ENCODE measurements at places on chromosomes 11 and 22. TPM values are rescaled to one million over a fixed set of nuclear protein-coding genes. Genes with fewer than 3 reads are reported as not detected.

- DNase-seq: no peak
Observed at GRCh38 chr11:120674542-120674941, 163.0 kb downstream of the GRIK4 start.

DNA sequence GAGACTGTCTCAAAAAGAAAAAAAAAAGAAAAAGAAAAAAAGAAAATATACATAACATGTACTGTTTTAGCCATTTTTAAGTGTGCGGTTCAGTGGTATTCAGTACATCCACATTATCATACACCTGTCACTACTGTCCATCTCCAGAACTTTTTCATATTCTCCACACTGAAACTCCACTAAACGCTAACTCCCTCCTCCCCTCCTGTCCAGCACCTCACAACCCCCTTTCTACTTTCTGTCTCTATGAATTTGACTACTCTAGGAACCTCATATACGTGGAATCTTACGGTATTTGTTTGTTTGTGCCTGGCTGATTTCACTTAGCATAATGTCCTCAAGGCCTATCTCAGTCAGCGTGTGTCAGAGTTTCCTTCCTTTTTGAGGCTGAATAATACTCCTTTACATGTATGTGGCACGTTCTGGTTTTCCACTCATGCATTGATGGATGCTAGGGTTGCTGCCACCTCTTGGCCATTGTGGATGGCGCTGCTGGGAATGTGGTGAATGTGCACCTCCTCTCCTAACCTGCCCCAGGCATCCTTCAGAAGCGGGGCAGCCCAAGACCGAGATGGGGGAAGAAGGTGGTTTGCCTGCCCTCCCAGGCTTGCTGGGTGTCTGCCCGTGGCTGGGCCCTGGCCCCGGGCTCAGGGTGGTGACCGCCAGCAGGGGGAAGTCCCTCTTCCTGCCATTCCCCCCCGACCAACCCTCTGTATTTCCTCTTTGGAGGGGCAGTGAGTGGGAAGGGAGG, 60.5 kb downstream of the BCR start:
- peak; percentile 24 for DNase-seq

- DNase-seq: peak; percentile 21
Observed at GRCh38 chr11:95147364-95147905, 57.8 kb downstream of the ENDOD1 start.

Gene ASRGL1
- total RNA-seq: 30.3 TPM

Gene ABTB2
- total RNA-seq: 24.6 TPM

DNA sequence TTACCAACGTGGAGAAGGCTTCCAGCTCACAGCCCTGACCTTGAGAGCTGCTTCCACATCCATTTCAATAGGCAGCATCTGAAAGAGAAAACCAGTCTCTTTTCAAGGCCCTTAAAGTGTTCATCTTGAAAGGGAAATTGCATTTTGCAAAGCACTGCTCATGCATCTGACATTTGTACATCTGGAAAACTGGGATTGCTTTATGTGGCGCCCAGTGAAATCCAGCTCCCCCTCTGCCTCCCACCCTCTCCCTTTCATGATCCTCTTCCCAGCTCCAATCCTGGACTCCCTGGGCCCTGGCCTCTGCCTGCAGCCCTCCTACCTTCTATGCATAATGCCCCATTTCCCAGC, 17.4 kb downstream of the TP53AIP1 start:
- no peak for DNase-seq

- no peak for DNase-seq
Observed at GRCh38 chr22:17140826-17141766, 18.0 kb downstream of the HDHD5 start.

Gene CAVIN3
- 19.5 TPM for total RNA-seq

Gene SLC29A2
- 40.4 TPM for total RNA-seq

DNA sequence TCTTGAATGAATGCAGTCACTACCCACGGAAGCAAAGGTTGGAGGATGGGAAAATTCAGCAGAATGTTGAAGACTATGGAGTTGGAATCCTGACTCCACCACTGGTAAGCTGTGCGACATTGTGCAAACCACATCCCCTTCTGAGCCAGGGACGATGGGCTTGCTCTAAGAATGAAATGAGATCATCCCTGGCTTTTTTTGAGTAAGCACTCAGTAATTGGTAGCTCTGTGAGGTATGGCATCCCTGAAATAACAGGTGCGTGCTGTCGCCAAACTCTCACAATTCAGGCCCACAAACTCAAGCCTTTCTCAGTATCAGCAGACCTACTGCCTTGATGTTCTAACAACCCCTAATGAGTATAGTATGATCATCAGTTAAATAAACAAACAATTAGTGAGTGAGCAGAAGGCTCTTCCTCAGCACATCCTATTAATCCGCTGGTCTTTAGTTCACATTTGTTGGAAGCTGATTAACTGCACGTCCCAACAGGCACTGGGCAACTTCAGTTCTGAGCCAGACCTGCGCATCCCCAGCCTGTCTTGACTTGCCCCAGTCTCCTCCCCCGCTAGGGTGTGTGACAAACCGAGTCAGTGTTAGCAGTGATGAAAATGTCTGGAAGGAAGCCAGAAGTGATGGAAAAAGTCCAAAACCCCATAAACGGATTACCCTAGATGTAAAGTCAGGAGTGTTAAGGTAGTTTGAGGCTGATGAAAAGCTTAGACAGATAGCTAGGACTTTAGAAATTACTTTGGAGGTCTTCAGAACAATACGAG, 235.5 kb downstream of the GRIK4 start:
- no peak for DNase-seq

DNA sequence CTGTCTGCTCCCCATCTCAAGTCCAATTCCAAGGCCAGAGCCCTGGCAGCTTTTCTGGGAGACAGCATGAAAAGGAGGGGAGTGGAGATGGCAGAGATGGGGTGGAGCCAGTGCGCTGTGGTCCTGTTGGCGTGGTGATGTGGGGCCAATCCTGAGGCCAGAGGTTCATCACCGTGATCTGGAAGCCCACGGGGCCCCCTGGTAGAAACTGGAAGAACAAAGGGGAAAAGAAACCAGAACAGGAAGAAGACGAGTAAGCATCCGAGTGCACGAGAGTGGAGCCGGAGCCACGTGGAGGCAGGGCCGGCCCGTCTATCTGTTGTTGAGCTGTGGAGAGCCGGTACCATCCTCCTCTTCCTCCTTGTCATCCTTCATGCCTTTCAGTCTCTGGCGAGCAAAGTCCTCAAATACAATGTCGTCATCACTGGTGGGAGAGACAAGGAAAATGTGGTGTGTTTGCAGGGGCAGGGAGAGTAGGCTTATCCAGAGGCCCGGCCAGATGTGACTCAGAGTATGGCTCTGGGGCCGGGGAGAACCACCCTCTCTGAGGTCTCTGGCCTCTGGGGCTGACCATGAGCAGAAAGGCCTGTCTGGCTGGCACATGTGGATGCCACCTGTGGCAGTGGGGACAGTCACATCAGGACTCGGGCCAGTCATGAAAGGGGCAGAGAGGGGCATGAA, 25.4 kb downstream of the TPBGL start:
- no peak for DNase-seq

GRCh38 chr11:22006901-22007300, 186.0 kb upstream of the ANO5 start:
- DNase-seq: no peak

DNA sequence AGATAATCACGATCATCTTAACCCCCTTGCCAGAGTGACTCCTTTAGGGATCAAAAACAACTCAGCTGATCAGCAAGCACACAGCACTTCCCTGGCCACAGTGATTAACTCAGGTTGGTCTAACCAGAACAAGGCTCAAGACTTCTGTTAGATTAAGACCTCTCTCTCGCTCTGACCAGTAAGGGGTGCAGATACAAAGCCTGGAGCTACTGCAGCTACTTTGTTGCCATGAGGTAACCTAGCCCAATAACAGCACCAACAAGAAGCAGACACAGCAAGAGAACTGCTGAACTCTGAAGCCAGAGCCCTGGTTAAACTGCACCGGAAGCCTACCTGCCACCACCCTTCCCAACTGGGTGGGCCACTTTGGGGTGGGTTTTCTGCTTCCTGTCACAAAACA, 42.0 kb downstream of the LINC01488 start:
- no peak for DNase-seq

DNA sequence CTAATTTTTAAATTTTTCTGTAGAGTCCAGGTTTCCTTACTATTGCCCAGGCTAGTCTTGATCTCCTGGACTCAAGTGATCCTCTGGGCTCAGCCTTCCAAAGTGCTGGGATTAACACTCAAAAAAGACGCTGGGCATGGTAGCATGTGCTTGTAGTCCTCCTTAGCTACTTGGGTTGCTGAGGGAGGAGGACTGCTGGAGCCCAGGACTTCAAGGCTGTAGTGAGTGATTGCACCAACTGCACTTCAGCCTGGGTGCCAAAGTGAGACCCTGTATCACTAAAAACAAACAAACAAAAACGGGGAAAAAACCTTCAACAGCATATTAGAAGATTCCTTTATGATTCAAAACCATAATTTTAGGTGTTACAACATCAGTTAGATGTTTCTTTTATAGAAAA, 44.6 kb downstream of the RSF1 start:
- no peak for DNase-seq

GRCh38 chr11:67666676-67667489, 7.5 kb downstream of the ALDH3B2 start:
- no peak for DNase-seq

Gene CTNND1
- 323 TPM for total RNA-seq

DNA sequence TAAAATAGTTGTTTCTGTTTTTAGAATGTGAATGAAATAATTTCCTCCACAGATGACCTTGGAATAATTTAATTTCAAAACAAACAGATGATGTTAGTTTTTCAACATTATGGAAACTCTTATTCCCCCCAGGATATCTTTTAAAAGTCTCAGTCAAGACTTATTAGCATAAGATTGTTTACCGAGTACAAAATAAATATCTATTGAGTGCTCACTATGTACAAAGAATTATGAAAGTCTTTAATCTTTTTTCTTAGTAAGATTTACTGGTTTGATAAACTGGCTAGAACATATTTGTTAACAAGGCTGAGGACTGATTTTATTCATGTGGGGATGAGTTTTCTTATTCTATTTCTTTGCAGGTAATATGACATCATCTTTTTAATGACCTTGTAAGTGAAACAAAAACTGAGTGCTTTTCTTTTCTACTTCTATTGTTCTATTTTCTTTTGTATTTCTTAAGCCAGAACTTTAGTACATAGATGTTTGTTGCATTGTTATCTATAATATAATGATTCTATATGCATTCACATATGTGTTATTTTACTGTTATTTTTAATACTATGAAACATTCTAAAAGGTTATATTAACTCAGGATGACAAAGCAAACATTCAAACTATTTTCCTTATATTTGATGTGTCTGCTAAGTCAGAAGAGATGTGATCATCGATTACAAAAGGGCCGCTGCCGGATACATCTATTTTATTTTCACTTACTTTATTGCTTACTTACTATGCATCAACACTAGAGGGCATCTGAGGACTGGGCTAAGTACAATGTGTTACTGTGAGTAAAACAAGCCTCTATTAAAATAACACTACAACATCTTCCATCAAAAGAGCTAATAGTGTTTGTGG, 111.0 kb upstream of the ARHGAP42 start:
- DNase-seq: peak; percentile 19

Gene CEND1
- total RNA-seq: not detected

DNA sequence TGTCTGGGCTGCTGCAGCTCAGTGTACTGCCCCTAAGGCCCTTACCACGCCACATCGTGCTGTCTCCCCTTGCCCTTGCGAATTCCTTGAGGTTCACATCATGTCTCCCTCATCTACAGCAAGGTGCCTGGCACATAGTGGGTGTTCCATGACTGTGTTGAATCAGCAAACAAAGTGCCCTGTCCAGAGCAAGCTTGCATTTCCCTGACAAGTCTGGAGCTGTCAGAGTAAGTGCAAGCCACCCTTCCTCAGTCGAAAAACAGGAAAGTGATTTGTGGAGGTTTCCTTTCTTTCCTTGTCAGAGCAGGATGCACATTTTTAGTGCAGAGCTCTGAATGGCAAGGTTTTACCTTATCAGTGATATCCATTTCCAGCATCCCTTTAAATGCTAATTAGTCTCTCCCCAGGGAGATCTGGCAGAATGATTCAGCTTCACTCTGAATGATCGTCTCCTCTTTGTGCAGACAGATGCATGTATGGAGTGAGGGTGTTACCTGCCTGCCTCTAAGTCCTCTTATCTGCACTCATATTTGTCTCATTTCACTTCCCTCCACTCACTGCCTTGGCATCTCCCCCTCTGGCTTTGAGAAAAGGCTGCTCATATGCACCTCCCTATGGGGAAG, 331.2 kb downstream of the TMEM135 start:
- no peak for DNase-seq

DNA sequence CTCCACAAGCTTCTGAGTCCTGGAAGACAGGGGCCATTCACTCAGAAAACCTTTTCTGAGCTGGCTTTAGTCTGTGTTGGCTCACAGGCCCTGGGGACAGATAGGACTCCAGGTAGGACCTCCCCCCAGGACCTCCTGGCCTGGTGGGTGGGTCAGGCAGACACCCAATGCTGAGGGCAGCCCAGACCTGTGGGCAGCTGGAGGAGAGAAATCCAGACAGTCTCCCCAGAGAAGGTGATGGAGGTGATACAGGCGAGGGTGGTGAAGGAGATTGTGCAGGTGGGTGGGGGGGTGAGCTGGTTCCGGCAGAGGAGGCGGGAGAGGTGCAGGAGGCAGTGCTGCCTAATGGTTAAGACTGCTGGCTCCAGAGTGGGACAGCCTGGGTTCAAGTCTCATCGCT, 15.6 kb downstream of the LRRC32 start:
- DNase-seq: no peak

- no peak for DNase-seq
Observed at GRCh38 chr22:38038890-38039812, 18.1 kb upstream of the PICK1 start.

Gene ACR
- total RNA-seq: not detected

Gene SLC1A2
- 0.40 TPM for total RNA-seq

Gene CARD18
- not detected for total RNA-seq

DNA sequence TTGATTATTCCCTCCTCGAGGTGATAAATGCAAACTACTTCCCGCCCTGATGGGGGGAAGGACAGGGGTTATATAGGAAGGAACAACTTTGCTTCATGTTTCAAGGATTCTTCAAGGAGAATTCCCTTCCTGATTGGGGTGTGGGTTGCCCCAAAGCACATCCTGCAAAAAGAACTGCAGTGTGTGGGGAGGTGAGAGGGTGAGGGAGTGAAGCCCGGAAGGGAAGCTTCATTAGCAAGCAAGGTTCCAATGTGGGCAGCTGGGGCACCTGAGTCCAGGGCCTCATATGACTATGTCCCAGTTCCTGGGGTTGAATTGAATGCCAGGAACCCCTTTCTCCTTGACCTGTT, 326.0 kb downstream of the MN1 start:
- no peak for DNase-seq

GRCh38 chr11:115237578-115237977, 266.6 kb downstream of the CADM1 start:
- DNase-seq: no peak

Gene ZNF214
- total RNA-seq: 3.0 TPM

- DNase-seq: no peak
Observed at GRCh38 chr22:45896964-45897538, 79.9 kb downstream of the WNT7B start.

Gene OR4D11
- not detected for total RNA-seq

GRCh38 chr22:47784367-47784983, 1022.0 kb downstream of the TBC1D22A start:
- no peak for DNase-seq

DNA sequence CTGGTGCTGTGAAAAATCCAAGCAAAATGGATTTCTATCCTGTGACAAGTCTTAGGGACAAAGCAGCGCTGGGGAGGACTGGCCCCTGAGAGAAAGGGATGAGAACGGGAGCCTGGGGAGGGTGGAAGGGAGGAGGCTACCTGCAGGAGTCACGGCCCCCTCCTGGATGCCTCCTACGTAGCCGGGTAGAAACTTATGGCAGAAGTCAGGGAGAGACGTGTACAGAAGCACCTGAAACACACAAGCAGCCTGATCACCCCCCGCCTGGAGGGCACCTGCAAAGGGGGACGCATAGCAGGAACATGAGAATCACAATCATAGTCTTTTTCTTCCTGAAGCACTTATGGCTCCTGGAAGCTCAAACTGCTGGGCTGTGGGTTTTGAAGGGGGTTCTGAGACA, 6.1 kb downstream of the DHCR7 start:
- no peak for DNase-seq
